ENCODE measurements at places on chromosomes 3 and 15.

- DNase-seq, result no peak
Observed at GRCh38 chr3:77055841-77056341, 16.0 kb downstream of the ROBO2 start.

DNA sequence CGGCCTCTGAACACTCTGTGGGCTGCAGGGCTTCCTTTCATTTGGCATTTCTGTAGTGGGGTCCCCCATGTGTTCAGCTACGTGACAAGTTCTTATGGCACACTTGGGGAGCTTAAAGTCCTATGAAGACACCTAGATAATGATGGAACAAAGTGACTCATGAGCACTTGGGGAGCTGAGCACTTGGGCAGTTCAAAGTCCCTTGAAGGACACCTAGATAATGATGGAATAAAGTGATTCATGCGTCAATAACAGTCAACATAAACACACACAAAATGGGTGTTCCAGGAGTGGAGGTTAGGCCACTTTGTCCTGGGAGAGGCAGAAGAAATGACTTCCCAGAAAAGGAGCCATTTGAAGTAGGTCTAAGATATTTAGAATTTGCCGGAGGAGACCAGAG lies 66.6 kb downstream of the LDHAL6B start:
- no peak for DNase-seq

- DNase-seq, result no peak
Observed at GRCh38 chr3:173583496-173583895, 186.0 kb downstream of the NLGN1 start.

DNA sequence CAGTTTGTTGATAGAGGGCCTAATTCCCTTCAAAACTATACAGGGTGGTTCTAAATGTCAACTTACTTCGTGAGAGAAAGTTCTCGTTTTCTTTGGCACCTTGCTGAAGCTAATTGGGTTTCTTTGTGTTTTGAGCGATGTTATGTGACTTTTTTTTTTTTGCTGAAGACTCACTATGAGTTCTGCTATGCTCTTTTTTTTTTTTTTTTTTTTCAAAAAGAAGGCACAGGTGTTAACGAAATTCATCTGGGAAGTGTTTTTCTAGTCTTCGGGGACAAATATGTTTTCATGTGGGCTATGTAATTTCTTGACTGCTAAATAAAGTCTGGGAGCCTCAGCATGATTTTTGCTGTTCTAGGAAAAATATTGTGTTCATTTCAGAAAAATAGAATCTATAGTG lies 81.5 kb downstream of the PEX5L start:
- no peak for DNase-seq

DNA sequence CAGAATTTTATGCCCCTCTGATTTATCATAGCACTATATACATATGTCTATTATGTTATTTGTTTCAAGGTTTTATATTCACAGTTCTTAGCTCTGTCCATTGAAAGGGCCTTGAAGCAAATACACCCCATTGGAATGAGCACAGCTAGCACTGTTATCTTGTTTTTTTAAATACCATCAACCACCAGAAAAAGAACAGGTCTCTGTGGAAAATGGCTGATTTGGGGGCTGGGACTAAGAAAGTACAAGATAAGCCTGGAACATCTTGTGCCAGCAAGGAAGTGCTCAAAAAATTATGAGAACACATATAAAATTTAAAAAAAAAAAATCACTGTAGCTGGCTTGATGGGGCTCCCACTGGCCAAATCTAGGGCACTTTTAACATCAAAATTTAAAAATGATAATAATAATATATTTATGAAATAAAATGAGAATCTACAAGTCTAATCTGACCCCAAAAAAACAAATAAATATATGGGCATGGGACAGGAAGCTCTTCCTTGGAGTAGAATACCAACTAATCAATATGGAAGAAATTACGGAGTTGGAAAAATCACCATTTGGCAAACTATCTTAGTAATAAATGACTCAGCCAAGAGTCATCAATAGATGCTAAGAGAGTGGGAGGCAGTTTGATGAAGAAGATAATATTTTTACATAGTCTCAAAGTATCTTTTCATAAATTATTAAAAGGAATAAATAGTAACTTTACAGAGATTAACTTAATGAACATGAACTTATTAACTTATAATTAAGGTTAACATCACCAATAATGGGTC lies 20.5 kb downstream of the IFT80 start:
- no peak for DNase-seq

- no peak for DNase-seq
Observed at GRCh38 chr3:103181160-103181559, 746.3 kb downstream of the ZPLD1 start.

DNA sequence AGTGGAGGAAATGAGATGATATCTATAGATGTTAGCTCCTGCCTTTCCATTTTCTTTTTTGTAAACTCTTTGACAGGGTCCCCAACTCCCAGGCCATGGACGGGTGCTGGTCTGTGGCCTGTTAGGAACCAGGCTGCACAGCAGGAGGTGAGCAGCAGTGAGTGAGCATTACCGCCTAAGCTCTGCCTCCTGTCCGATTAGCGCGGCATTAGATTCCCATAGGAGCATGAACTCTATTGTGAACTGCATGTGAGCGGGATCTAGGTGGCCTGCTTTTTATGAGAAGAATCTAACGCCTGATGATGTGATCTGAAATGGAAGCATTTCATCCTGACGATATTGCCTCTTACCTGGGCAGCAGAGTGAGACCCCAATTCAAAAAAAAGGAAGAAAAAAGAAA lies 56.8 kb upstream of the CHD2 start:
- DNase-seq, result no peak

DNA sequence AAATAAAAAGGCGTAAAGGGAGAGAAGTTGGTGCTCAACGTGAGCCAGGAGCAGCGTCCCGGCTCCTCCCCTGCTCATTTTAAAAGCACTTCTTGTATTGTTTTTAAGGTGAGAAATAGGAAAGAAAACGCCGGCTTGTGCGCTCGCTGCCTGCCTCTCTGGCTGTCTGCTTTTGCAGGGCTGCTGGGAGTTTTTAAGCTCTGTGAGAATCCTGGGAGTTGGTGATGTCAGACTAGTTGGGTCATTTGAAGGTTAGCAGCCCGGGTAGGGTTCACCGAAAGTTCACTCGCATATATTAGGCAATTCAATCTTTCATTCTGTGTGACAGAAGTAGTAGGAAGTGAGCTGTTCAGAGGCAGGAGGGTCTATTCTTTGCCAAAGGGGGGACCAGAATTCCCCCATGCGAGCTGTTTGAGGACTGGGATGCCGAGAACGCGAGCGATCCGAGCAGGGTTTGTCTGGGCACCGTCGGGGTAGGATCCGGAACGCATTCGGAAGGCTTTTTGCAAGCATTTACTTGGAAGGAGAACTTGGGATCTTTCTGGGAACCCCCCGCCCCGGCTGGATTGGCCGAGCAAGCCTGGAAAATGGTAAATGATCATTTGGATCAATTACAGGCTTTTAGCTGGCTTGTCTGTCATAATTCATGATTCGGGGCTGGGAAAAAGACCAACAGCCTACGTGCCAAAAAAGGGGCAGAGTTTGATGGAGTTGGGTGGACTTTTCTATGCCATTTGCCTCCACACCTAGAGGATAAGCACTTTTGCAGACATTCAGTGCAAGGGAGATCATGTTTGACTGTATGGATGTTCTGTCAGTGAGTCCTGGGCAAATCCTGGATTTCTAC lies at the start of gene RARB:
RARB (plus strand) TSS at position 322 of the 847 bp plus-strand sequence; CDS start at position 791, 469 bp downstream.
- no peak for DNase-seq

DNA sequence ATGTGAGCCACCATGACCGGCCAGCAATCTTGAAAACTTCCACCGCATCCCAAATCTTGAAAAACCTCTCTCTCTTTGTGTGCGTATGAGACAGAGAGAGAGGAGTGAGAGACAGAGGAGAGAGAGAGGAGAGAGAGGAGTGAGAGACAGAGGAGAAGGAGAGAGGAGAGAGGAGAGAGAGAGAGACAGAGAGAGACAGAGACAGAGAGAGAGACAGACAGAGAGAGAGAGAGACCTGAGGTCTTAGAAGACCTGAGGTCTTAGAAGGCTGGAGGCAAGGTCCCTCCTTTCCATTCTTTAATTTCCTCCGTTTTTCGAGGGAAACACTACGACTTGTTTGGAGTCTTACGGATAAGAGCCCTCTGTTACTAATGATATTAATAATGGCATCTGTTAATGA lies 39.5 kb downstream of the TMEM40 start:
- DNase-seq, result no peak

DNA sequence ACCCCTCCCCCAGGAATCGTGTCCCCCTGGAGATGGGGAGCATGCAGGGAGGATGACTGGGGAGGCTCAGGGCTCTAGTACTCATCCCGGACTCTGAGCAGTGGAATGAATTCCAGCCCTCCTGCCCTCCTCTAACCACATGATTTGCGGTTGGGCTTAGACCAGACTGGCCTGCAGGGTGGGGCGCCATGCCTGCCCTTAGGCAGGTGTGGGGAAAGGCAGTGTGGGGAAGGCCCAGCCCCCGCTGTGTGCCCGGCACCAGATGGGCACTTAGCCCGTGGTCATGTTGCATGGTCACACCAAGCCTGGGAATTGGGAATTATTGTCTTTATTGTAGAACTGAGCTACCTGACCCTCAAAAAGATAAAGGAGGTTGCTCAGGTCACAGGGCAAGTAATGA lies 283.8 kb downstream of the TLE3 start:
- no peak for DNase-seq

- DNase-seq, result no peak
Observed at GRCh38 chr15:26759986-26760385, 12.9 kb downstream of the GABRB3 start.

DNA sequence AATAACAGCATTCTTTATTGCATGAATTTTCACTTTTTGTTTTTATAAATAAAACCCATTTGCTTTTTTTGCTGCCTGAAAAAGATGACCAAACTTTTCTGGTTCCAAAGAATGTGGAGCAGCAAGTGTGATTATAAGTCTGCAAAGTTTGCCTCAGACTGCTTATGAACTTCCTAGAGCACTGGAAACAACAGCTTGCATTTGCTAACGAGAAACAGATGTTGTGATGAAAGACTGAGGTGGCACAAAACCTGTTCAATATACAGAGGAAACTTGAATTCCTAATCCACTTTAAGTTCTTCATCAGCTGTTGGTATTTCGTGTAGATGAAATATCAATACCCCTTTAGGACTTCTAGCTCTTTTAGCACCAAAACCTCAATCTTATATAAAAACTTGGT lies 9.3 kb downstream of the ZPLD1 start:
- no peak for DNase-seq

DNA sequence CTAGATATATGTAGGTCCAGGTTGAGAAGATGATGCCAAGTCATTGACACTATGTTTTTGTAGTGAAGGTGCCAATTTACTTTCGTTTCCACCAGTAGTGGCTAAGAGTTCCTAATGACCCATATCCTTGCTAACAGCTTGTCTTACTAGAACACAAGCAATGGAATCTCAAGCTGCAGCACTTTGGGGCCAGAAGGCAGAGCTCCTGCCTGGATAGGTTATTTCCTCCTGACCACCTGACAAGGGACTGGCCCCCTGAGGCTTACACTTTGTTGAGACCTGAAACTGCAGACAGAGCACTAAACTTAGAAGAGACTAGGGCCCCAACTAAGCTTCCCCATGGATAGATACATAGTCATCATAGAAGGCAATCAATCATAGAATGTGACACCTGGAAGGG lies 11.7 kb downstream of the ONECUT1 start:
- DNase-seq, result no peak

- no peak for DNase-seq
Observed at GRCh38 chr3:175020101-175020500, 161.0 kb downstream of the NAALADL2 start.

DNA sequence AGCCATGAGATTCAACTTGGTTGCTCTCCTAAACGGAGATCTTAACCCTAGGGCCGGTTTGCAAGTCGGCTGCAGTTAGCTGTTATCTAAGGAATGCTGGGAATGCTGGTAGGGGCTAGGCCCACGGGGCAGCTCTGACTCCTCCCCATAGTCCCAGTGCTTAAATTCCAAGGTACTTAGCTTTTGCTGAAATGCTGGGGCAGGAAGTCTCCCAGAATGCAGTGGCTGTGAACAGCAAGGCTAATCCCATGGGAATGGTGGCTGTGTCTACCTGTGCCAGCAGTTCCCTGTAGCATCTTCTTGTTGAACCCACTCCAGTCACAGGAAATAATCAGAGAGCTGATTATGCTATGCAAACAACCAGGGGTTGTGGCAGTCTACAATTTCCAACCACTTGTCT lies 102.5 kb upstream of the TJP1 start:
- DNase-seq, result no peak

DNA sequence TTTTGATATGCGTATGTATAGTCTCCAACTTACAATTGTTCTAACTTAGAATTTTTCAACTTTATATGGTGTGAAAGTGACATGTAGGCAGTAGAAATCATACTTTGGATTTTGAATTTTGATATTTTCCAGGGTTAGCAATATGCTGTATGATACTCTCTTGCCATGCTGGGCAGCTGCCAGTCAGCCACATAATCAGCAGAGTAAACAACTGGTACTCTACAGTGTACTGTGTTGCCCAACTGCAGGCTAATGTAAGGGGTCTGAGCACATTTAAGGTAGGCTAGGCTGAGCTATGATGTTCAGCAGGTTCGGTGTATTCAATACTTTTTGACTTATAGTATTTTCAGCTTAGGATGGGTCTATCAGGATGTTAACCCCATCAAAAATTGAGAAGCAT lies 52.0 kb upstream of the RYK start:
- no peak for DNase-seq

DNA sequence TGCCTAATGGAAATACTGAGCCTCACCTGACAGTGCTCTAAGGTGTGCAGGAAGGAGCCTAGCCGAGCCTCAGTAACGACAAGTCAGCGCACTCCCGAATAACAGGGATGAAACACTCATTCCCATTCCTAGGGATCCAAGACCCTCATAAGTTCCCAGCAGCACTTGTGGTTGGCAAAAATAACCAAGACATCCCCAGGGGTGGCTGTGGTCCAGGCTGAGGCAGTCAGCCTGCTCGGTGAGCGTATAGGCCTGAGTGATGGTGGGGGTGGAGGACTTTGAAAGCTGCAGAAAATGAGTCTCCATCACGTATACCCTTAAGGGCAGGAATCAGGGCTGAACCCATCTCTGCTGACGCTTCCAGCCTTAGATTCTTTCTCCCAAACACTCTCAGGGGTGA lies 120.1 kb downstream of the SMAD6 start:
- no peak for DNase-seq

DNA sequence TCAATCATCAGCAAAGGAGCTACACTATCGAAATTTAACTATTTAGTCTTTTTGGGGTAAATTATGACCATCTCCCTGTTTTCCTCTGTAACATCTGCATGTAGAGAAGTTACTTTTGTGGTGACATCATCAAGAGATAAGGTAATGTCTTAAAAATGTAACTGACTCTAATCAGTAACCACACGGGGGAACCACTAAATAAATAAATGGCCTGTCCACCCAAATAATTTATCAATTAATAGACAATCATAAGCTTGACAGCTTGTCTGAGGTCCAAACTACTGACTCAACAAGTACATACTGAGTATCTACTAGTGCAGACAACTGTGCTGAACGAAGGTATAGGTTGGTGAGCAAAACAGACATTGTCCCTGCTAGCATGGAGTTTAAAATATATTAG lies 219.3 kb downstream of the SLC9A9 start:
- DNase-seq, result no peak

DNA sequence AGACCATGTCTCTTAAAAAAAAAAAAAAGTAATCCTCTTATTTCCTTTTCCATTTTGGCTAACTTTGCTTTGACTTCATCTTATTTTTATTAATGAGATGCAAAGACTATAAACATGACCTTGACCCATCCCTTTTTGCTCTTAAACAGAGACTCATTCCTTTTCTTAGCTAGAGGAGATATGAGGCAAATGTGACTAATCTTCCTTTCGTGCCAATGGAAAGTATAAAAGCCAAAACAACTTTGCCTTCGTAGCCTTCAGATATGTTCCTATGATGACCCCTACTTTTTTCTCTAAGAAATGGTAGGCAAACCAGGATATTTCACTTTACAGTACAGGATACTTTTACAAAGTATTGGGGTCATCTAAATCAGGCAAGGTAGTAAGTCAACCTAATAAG lies 36.9 kb upstream of the GOLGB1 start:
- DNase-seq, result no peak

GRCh38 chr3:154690413-154690812 lies 260.4 kb upstream of the GPR149 start:
- DNase-seq, result no peak
